ENCODE measurements at places on chromosomes 2 and 18. TPM values are rescaled to one million over a fixed set of nuclear protein-coding genes. Genes with fewer than 3 reads are reported as not detected.

GRCh38 chr2:74755386-74755785 is 78.5 kb upstream of the HK2 start:
- no peak for DNase-seq

GRCh38 chr2:165843351-165843750 is 49.3 kb upstream of the GALNT3 start:
- DNase-seq, result no peak

GRCh38 chr2:45728458-45728942 is 77.0 kb downstream of the PRKCE start:
- DNase-seq, result no peak

DNA sequence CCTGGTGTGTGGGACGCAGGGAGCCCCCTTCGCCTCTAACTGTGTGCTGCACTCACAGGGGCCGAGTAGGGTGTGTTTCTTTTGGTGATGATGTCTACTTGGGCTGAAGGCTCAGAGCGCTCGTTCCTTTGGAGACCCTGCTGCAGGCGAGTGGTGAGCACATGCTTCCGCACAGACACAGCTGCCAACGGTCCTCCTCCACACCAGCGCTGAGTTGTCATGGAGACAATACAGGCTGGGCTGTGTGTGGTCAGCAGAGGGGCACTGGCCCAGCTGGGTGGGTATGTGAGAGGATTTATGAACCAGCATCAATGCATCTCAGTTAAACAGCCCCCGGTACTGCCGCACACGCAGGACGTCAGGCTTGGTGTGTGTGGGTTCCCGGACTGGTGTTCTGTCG is 143.5 kb downstream of the SH3RF3 start:
- DNase-seq, result no peak

- no peak for DNase-seq
Observed at GRCh38 chr18:919078-919477, 14.4 kb downstream of the ADCYAP1 start.

GRCh38 chr18:26460449-26461091 is 87.8 kb downstream of the KCTD1 start:
- peak; percentile 49 for DNase-seq

- no peak for DNase-seq
Observed at GRCh38 chr2:54895730-54896129, 154.5 kb downstream of the RTN4 start.

DNA sequence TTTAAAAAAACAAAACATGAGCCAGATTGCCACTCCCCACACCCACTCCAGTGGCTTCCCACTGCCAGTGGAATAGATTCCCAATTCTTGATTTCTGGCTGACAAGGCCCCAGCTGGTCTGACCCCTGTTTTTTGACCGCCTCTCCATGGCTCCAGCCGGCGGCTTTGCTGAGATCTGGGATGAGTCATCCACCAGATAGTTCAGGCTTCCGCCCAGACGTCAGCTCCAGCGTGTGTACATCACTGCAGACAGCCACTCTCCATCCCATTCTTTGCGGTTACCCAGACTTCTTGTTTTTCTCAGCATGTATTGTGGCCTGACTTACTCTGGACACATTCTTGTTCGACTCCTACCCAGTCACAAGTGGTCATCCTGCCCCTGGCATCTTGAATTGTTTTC is 227.9 kb downstream of the GBX2 start:
- DNase-seq, result no peak

DNA sequence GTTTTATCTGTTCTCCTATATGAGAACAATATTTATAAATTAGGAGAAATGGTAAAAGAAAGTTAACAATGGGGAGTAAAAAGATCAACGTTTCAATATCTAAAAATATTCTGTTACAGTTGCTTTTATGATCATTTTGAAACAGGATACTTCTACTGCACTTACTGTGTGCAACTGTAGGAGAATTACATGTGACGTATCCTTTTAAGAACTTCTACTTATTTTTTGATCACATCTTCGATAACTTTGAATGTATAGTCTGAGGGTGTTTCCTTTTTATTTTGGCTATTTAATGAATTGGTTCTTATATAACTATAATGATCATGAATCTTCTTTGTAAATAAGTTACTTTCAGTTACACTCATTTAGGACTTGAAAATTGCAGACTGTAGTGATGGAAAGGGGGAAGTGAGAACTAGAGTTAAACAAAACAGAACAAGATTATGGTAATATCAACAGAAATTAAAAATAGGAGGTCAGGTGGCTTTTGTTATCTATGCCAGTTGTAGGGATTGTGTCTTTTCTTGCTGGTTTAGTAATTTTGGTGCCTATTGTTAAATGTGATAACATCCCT is 109.9 kb downstream of the MSTN start:
- peak; percentile 32 for DNase-seq

- DNase-seq, result no peak
Observed at GRCh38 chr2:47888581-47889280, 17.6 kb downstream of the FBXO11 start.

DNA sequence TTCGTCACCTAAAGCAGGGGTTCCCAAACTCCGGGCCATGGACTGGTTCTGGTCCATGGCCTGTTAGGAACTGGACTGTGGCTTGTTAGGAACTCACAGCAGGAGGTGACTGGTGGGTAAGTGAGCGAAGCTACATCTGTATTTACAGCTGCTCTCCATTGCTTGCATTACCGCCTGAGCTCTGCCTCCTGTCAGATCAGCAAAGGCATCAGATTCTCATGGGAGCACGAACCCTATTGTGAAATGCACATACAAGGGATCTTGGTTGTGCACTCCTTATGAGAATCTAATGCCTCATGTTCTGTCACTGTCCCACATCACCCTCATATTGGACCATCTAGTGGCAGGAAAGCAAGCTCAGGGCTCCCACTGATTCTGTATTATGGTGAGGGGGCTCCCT is 217.0 kb downstream of the ZFP36L2 start:
- DNase-seq, result no peak

DNA sequence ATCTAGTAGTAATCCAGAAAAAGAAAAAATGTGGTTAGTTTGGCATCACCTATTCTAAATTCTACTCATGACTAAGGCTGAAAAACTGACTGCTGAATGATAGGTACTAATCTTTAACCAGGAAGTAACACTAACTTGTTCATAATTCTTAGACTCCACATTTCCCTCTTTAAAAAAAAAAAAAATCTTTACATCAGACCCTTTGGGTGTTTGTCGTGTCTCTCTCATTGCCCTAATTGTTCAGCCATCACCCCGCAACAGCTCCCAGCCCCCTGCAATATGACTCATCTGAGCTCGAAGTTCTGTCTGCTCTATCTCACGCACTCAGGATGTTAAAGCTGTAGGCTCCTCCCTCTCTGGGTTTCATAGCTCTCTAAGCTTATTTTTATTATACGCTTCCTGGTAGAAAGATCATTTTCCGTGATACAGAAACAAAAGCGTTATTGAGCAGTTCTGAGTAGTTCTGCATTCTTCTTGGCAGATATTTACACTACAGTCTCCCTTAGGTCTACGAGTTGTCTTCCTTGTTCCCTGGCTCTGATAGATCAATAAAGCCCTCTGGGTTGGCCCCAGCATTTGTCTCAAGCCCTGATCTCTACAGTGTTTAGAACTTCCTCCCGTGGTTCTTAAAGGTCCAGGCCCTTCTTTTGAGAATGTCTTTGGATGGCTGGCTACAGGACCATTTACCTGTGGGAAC is 95.6 kb downstream of the TNFRSF11A start:
- peak; percentile 92 for DNase-seq

- DNase-seq, result no peak
Observed at GRCh38 chr2:31294196-31294595, 60.2 kb downstream of the EHD3 start.

DNA sequence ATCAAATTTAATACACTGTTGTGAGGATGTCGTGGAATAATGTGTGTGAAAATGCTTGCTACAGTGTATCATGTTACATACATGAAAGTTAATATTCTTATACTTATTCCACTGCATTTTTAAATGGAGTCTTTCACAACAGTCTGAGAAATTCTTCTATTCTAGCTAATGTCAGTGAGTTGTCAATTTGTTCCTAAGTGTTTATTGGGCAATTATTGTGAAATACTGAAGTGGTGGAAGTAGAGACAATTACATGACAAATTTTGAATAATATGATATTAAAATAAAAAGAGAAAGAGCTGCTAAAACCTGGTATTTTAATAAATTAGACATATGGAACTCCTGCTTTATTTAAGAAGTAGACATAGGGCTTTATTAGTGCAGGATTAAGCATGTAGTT is 176.1 kb downstream of the PTPRM start:
- DNase-seq, result no peak

- DNase-seq, result no peak
Observed at GRCh38 chr2:162749994-162750393, 88.6 kb downstream of the KCNH7 start.

DNA sequence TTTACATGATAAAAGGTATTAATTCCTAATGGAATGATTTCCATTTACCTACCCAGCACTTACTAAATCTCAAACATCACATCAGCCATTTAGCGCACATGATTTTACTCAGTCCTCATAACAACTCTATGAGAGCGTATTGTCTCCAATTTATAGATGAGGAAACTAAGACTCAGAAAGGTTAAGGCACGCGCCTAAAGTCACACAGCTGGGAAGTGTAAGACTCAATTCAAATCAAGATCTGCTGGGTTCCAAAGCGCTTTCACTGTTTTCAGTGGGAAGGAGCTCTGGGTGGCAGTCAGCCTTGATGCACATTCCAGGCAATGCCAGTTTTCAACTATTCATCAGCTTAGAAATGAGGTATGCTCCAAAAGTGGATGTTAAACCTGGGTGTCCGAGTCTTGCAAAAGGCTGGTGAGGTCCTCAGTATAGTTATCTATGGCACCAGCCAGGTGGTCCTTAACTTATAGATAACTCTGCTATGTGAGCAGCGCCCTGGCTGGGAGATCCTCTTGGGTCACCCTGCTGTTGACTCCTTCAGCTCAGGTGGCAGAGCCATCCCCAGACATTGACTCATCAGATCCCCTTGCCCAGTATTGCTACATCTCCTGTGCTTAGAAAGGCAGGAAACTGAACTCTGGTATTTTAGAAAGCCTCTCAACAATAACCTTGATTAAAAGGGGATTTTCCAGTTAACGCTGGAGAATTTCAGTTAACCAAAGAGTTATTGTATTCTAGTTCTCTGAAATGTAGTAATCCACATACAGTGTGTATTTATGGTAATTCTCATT is 47.1 kb downstream of the SLC4A1AP start:
- no peak for DNase-seq

DNA sequence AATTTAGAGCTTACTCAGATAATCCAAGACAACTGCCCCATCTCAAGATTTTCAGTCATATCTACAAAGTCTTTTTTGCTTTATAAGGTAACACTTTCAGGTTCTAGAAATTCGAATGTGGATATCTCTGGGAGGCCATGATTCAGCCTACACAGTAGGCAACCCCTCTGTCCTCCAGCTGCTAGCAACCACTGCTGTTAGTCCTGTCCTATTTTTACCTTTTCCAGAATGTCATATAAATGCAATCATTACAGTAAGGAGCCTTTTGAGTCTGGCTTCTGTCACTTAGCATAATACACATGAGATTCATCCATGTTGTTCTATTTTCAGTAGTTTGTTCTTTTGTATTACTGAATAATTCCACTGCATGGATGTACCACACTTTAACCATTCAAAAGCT is 28.5 kb upstream of the MARCHF7 start:
- DNase-seq, result no peak

DNA sequence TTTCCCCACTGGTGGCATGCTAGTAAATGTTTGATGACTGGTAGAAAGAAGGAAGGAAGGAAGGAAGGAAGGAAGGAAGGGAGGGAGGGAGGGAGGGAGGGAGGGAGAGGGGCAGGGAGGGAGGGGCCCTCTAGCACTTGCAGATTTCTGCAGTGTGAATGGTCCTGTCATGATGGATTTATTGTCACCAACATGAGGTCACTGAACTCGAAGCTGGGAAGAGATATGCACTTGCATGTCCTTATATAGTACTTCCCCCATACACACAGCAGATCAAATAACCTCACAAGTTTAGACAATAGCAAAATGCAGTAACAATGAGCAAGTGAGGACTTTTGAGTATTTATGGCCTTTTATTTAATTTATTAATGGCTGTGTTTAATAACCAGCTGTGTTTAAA is 44.5 kb upstream of the CXCR4 start:
- DNase-seq, result no peak

GRCh38 chr2:8251291-8251690 is 430.6 kb upstream of the ID2 start:
- no peak for DNase-seq

DNA sequence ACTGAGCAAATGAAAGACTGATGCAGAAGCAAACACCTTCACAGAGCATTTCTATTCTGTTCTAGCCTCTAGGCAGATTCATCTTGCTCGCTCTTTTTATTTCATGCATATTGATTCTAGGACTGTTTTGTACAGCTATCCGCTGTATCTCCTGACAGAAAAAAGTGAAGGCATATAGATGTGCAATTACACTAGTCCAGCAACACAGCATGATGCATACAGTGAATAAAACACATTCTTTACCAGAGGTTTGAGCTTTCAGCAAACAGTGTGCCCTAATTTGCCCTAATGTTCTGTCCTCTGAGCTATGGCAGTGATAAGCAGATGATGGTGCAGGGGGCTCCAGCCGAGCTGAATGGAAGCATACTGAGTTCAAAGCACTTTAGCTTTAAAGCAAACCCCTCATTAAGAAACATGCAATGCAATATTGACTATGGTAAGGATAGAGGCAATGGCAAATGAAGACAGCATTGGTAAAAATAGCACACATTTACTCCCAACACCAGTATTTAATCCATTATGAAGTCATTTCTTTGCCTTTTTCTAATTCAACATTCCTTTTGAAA is 141.2 kb upstream of the RGPD4 start:
- DNase-seq, result no peak

GRCh38 chr2:157271590-157272203 is 14.2 kb downstream of the GALNT5 start:
- no peak for DNase-seq

DNA sequence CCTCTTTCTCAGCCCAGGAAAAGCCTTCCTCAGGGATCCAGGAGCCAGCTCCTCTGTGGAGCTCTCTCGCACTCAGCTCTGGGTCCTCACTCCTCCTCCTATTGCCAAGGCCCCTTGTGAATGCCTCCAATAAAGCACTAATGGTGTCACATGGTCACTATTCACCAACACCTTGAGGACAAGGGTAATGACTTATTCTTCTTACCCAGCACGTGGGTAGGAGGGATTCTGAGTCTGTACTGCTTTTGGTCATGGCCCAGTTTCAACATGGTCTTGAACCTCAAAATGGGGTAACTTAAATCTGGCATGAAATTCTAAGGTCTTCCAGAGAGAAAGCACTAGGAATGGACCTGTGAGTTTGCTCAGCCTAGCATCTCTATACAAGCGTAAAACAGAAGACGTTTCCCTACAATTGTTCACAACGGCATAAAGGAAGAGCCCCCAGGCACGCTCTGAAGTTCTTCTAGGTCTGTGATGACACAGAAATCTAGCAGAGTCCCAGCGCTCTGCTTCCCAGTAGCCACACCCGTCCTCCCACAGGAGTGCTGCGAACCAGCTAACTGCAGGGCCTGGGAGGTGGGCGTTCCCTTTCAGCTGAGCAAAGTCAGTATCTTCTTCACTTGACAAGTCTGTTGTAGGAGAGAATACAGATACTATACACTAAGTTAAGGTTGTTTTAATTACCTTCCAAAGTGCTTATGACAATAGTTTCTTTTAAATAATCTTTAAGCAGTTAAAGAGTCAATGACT is 14.6 kb upstream of the KIDINS220 start:
- no peak for DNase-seq

The PDE1A gene
- polyA plus RNA-seq, result 0.43 TPM

The CERKL gene
- polyA plus RNA-seq, result not detected

The CDH19 gene
- polyA plus RNA-seq, result not detected

The SEPTIN10 gene
- 26.1 TPM for polyA plus RNA-seq

The CCDC148 gene
- 0.04 TPM for polyA plus RNA-seq

The METTL21A gene
- polyA plus RNA-seq, result 11.4 TPM

The RIT2 gene
- not detected for polyA plus RNA-seq

The CHRNG gene
- not detected for polyA plus RNA-seq

The ASTL gene
- polyA plus RNA-seq, result not detected

The COL4A3 gene
- polyA plus RNA-seq, result not detected

The GAL3ST2 gene
- polyA plus RNA-seq, result not detected

The AOX1 gene
- 0.03 TPM for polyA plus RNA-seq

The TUBA3E gene
- polyA plus RNA-seq, result not detected

Data from endothelial cell of umbilical vein (primary cell).